Activated T-cell treated with anti-CD3 and anti-CD28 coated beads, Interleukin-2, amount 50 U/mL, for 72 hours (primary cell): ENCODE measurements at places on chromosomes 5 and 9.

DNA sequence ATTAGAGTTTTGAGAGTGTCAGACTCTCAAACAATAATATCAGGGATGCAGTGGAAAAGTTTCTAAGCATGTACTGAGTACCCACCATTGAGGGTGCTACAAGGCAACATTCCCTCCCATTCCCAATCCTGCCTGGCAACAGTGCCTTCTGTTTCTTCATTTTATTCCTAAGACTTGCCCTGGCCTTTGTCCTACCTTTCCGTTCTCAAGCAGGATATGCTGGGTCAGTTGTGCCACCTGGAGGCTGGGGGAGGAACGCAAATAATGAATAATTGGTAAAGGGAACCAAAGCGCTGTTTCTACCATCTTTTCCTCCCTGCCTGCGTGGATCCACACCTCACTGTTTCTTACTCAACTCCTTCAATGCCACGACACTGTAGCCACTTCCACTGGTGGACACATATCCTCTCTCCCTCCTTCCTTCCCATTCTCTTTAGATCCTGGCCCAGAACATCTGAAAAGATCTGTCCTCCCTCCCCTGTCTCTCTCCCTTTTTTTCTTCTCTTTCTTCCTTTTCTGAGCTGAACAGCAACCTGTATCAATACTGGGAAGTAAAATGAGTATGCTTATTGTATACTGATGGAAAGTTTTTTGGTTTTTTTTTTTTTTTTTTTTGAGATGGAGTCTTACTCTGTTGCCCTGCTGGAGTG is 149.5 kb downstream of the C9orf152 start:
- peak; percentile 47 for DNase-seq

DNA sequence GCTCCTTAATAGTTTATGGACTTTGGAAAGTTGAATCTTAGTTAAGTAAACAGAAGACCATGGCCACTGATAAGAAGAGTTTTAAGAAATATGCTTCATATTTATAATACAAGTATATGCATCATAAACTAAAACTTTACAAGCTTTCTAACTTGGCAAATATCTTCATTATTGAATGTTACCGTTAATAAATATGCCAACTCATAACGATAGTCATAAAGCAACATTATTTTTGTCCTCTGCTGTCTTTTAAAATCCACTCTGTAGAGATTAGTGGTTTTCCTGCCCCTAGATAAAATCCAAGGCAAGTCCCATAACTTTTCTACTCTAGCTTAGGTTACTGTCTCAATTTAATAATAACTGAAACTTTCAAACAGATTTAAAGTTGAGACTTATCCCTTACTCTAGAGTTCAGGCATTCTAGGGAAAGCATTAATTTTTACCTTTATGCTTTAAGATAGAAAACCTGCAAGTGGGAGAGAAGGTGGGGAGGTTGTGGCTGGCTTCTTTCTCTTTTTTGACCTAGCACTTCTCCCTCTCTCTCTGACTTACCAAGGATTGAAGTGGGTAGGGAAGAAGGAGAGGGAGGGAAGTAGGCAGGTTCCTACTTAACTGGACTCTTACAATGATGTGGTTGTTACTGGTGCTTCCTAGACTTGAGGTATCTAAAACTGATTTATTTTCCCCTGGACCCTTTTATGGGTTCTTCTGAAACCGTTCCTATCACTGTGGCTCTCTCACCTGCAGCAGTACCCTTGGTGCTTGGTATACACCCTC is 29.6 kb downstream of the RNF145 start:
- DNase-seq: no peak

- DNase-seq: no peak
Observed at GRCh38 chr5:134018986-134019316, 14.2 kb upstream of the VDAC1 start.

- DNase-seq: peak; percentile 0
Observed at GRCh38 chr5:102153003-102153759, 142.9 kb downstream of the SLCO4C1 start.

DNA sequence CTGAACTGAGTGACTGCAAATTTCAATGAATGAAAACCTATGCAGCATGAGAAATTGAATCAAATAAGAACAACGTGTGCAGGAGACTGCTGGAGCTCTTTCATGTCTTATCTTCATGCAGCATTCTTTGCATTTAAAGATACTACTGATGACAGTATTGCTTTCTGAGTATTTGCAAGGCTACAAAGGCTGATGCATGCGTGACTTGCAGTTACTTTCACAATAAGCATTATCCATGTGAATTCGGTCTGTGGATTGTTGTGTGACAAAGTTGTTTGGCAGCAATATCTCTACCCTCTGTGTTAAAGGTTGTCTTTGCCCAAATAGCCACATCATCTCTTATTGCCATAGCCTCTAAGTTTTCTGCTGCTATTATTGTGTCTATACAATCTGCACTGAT is 102.1 kb upstream of the FBXL17 start:
- no peak for DNase-seq

DNA sequence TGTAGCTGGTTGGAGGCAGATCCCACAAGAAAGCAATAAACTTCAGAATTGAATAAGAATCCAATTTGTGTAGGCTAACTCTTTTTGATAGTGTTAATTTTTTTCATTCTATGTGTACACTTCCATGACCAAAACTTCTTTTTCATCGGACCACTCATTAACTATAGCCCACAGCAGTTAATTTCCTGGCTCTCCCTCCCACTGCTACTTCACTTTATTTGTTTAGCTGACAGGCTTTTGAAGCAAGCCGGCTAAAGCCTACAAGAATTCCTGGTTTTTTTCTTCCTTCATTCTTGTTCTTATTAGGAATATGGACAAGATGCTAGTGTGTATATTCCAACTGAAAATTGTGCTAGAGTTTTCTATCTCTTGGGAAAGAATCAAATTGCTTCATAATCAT is 329.2 kb upstream of the CCNH start:
- DNase-seq: no peak

GRCh38 chr9:35272989-35273388 is 111.2 kb downstream of the UNC13B start:
- DNase-seq: no peak

- peak; percentile 63 for DNase-seq
Observed at GRCh38 chr5:138752951-138753793, at the start of gene CTNNA1. Gene CTNNA1, plus strand, starts transcription at chr5:138753425. Its CDS starts 28,500 bp downstream, at chr5:138781925.

GRCh38 chr5:78287833-78288232 is 6.7 kb downstream of the AP3B1 start:
- DNase-seq: no peak

- DNase-seq: no peak
Observed at GRCh38 chr5:155878991-155879575, 447.9 kb upstream of the SGCD start.

DNA sequence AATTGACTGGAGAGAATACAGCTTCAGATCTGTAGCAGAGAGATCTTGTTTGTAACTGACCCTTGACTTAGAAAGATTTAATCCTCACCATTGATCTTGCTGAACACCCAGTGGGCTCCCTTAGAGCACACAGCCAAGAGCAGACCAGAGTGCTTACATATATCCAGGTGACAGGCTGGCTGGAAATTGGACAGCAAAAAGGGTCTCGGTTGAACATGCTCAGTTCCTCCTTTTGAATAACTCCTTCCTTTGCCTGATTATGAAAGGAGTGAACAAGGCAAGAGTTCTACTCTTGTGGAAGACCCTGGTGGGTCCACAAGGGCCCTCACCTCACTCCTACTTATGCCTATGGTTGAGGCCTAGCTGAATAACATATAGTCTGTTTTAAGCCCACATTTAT is 134.2 kb upstream of the LHFPL2 start:
- no peak for DNase-seq

- no peak for DNase-seq
Observed at GRCh38 chr5:88691945-88692868, 190.8 kb downstream of the MEF2C start.

DNA sequence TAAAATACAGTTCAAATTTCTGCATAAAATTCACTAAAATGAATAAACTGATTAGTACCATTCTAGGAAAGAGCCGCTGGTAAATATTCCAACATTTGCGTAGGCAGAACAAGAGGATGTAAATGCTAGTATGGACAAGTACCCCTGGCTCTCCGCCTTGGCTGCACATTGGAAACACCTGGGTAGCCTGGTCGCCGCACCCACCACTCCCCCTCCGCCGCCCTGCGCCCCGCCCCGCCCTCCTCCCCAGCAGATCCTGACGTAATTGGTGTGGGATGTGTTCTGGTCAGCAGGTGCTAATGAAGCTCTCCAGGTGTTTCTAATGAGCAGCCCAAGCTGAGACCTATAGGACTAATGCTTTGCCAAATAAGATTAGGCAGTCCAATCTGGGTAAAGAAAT is 225.7 kb downstream of the FRMD3 start:
- DNase-seq: no peak

- no peak for DNase-seq
Observed at GRCh38 chr5:169339869-169340268, 38.9 kb upstream of the SLIT3 start.

DNA sequence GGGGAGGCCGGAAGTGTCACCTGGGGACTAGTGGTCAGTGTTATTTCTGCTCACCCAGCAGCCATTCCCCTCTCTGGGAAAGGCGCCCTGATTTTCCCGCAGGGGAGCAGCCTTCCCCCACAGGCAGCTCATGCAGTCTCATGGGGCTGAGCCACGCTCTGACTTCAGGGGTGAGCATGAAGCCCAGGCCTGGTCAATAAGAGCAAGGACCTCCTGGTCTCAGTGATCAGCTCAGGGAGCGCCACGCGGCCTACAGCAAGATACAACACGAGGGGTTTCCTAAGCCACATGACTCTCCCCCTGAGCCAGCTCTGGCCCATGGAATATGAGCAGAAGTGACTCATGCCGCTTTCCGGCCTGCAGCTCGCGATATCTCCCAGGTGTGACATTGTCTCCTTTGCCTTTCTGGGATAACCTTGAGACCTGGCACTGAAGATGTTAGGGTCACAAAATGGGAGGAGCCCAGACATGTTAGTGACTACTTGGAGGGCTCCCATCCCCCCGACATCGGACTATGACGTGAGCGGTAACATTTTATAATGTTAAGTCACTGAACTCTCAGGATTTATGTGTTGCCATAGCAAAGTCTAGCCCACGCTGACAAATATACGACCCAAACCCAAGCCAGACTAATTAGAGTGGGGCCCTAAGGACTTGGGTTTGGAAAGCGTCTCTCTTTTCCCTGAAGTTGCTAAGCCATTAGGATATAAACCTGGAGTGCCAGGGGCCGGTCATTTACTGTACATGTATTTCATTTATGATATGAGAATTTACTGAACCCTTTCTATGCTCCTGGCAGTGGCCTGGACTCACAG is 46.5 kb upstream of the GFPT2 start:
- DNase-seq: no peak

- no peak for DNase-seq
Observed at GRCh38 chr5:93069276-93069675, 511.7 kb downstream of the NR2F1-AS1 start.

DNA sequence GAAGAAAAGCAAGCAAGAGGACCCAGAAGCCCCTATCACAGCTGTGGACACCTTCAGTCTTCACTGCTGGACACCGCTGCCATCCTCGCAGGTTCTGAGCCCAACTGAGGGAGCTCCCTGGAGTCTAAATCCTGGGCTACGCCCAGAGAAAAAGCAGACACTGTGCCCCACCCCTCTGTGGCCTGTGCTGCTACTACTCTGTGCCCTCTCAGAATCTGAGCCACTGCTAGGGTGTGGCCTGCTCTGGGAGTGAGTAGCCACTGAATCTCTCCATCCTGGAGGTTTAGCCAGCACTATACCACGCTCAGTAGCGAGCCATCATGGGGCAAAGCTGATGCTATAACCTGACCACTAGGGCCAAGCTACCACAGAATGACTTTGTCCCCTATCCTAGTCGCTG is 338.2 kb downstream of the NPR3 start:
- DNase-seq: no peak

DNA sequence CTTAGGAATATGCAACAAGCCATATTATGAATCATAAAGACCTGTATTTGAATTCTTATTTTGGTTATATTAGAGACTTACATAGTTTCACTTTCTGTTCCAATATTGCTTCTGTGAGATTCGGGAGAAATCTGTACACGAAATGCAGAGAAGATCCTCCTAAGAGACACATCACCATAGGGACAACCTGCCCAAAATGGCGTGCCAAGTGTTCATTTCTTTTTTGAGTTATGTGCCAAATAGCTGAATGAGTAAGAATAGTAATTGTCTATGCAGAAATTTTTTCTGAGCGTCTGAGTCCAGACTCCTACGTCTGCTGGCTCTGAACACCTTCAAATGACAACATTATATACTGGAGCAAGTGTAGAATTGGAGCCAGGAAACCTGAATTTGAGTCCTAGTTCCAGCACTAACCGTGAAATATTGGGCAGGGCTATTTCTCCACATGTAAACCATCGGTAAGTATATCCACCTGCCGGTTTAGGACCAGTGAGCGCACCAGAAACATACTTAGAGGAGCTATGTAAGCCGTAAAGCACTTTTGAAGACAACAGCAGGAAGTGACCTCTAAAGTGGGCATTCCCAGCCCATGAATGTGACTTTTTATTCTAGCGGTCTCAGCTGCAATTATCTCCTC is 163.9 kb upstream of the DMRT1 start:
- no peak for DNase-seq

GRCh38 chr9:125325826-125326225 is 64.2 kb downstream of the GAPVD1 start:
- no peak for DNase-seq

DNA sequence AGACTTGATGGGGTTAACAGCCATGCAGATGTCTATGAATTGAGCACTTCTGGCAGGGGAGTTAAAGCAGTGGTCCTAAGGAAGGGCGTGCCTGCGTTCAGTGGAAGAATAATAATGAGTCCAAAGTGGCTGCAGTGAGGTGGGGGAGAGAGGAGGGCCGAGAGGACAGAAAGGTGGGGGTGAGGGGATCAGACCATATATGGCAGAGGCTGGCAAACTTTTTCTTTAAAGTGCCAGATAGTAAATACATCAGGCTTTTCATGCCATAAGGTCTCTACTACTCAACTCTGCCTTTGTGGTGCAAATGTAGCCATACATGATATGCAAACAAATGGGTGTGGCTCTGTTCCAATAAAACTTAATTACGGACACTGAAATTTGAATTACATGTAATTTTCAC is 77.1 kb downstream of the STRBP start:
- DNase-seq: no peak

DNA sequence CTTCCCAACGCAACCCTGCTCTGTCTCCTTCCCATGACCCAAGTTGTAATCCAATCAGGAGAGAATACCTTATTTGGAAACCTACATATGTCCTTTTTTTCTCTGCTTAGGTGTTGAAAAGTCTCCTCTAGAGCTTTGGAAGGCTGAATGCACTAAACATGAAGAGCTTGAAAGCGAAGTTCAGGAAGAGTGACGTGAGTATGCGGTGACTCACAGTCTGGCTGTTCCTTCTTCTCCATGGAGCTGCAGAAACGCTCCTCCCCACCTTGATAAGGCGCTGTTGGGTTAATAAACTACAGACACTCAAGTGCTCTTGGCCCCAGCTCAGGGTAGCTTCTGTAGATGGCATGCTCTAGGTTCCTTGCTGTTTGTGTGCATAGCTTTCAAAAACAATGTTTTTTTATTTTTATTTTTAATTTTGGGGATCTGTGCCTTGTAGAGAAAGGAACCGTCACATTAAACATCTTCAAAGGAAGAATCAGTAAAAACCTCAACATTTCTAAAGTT is 30.7 kb downstream of the RAI14 start:
- DNase-seq: no peak

GRCh38 chr9:21165516-21165915 is 944 bp downstream of the IFNA21 start:
- no peak for DNase-seq
